ENCODE measurements at places on chromosomes 6 and 20. TPM values are rescaled to one million over a fixed set of nuclear protein-coding genes. Genes with fewer than 3 reads are reported as not detected.

- no peak overlapping the region for H3K4me3 ChIP-seq
- peaks cover 7% of the 10 kb centered on the region for H3K4me1 ChIP-seq
- H3K27me3 ChIP-seq: no peaks in the 10 kb centered on the region
- DNase-seq: no peak
- peaks cover 4% of the 10 kb centered on the region for H3K36me3 ChIP-seq
These were observed 38.7 kb downstream of the ZBTB2 start for GRCh38 chr6:151352410-151353396.

- peaks cover 2% of the 10 kb centered on the region for H3K27me3 ChIP-seq
- no peak for DNase-seq
- H3K4me3 ChIP-seq: no peak overlapping the region
- H3K27ac ChIP-seq: no peak overlapping the region
- no peaks in the 10 kb centered on the region for H3K36me3 ChIP-seq
- no peaks in the 10 kb centered on the region for H3K4me1 ChIP-seq
These were observed 36.4 kb downstream of the RIPOR3 start for GRCh38 chr20:50654904-50655303.

GRCh38 chr6:118980063-118980462 is 45.1 kb upstream of the MCM9 start:
- H3K4me3 ChIP-seq: no peak overlapping the region
- no peaks in the 10 kb centered on the region for H3K27me3 ChIP-seq
- no peaks in the 10 kb centered on the region for H3K36me3 ChIP-seq
- H3K4me1 ChIP-seq: no peaks in the 10 kb centered on the region
- no peak overlapping the region for H3K27ac ChIP-seq
- no peak for DNase-seq

DNA sequence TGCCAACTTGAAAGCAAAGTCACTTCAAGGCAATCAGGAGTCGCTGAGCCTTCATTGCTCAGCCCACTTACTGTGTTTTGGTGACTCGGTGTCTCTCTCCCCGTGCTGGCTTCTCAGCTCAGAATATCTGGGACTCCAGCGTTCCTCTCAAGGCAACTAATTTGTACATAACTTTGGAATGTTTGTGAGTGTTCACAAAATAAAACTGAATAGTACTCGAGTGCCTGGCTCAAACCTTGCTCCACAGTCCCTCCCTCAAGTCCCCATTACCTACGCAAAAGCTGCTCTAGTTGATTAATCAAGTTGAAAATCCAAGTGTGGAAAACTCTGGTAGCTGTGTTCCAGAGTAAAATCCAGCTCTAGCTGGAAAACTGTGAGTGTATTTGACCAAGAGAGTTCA is 8.6 kb downstream of the IPCEF1 start:
- H3K4me1 ChIP-seq: peaks cover 9% of the 10 kb centered on the region
- H3K27me3 ChIP-seq: peaks cover 27% of the 10 kb centered on the region
- H3K4me3 ChIP-seq: no peak overlapping the region
- H3K27ac ChIP-seq: no peak overlapping the region
- H3K36me3 ChIP-seq: no peaks in the 10 kb centered on the region

DNA sequence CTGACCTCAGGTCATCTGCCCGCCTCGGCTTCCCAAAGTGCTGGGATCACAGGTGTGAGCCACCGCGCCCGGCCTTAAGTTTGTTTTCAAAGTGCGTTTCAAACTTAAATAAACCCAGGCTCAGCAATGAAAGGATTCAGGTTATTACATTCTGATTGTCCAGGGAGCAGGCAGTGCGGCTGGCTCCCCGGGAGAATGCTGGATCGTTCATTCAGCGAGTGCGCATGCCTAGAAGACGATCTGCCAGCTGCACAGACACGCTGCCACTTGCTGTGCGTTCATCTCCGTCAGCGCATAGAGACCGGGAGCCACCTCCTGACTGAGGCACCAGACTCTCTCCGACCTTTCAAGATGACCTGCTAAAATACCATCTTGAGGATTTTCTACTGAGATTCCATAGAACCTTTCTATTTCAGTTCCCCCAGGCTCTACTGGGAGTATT is 163.9 kb upstream of the ZNF217 start:
- H3K4me3 ChIP-seq: no peak overlapping the region
- peaks cover 31% of the 10 kb centered on the region for H3K4me1 ChIP-seq
- no peak for DNase-seq

GRCh38 chr6:71248306-71248765 is 40.3 kb upstream of the OGFRL1 start:
- no peaks in the 10 kb centered on the region for H3K36me3 ChIP-seq
- no peak for DNase-seq
- H3K27me3 ChIP-seq: peaks cover 5% of the 10 kb centered on the region
- no peak overlapping the region for H3K4me3 ChIP-seq
- no peak overlapping the region for H3K27ac ChIP-seq
- H3K4me1 ChIP-seq: no peaks in the 10 kb centered on the region

DNA sequence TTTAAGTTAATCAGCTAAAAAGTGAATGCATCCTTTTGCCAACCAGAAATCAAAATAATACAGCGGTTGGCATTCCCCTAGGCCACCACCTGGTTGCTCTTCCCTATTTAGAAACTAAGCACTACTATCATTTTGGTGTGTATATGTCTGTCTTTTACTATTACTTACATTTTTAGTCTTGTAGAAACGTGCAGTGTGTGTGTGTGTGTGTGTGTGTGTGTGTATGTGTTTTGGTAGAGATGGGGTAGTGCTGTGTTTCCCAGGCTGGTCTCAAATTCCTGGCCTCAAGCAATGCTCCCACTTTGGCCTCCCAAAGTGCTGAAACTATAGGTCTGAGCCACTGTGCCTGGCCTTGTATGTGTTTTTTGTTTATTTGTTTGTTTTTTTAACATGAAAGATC is 27.4 kb downstream of the MYO6 start:
- no peak for DNase-seq
- peaks cover 3% of the 10 kb centered on the region for H3K27me3 ChIP-seq
- H3K27ac ChIP-seq: no peak overlapping the region
- no peaks in the 10 kb centered on the region for H3K36me3 ChIP-seq
- H3K4me3 ChIP-seq: no peak overlapping the region

- no peaks in the 10 kb centered on the region for H3K36me3 ChIP-seq
- no peak overlapping the region for H3K4me3 ChIP-seq
- DNase-seq: no peak
- H3K27me3 ChIP-seq: no peaks in the 10 kb centered on the region
- H3K27ac ChIP-seq: no peak overlapping the region
- H3K4me1 ChIP-seq: no peaks in the 10 kb centered on the region
These were observed 488.5 kb upstream of the BTBD3 start for GRCh38 chr20:11429168-11429567.

DNA sequence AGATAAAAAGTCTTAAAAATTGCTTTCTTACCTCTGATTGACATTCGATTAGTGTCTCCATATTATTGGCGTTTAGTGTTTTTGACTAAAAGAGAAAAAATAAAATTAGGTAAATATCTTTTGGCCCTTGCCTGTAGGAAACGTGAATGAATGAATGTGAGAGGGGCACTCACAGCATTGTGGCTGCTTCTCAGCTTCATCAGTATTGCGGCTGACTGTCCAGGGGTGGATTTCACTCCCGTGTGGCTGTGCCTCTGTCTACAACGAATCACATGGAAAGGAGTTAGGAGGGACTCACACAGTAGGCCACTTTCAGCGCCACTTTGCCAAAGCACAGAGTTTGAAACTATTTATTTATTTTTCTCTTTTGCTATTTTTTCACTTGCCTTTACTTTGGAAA is 844 bp downstream of the TAGAP start:
- peaks cover 57% of the 10 kb centered on the region for H3K4me1 ChIP-seq
- peaks cover 58% of the 10 kb centered on the region for H3K36me3 ChIP-seq
- peak overlapping the region; percentile 96 for H3K4me3 ChIP-seq
- H3K27ac ChIP-seq: peak overlapping the region; percentile 98
- H3K27me3 ChIP-seq: no peaks in the 10 kb centered on the region

DNA sequence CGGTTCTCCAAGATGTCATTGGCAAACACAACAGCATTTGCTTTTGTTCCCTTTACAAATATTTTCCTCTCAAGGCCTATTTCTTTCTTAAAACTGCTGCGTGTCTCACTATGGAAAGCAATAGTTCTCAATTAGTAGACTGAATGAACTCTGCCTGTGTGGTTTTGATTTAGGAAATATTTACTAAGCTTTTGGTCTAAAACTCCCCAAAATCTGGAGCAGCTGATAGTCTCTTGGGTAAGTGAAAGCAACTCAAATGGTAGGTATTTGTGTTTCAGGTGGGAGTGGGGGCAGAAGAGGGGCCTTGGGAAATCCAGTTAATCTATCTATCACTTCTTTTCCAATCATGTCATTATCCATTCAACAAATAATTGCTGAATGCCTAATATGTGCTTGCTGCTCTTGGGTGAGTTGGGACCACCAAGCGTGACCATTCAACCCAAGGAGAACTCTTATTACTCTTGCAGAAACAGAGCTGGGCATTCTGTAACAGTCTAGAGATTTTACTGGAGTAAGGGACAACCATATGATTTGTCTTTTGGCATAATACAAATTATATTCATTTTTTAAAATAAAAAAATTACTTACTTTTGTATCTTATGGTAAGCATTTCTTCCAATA is 33.2 kb upstream of the ADTRP start:
- no peak for DNase-seq
- H3K4me3 ChIP-seq: no peak overlapping the region
- no peaks in the 10 kb centered on the region for H3K36me3 ChIP-seq
- no peaks in the 10 kb centered on the region for H3K27me3 ChIP-seq

- no peaks in the 10 kb centered on the region for H3K4me1 ChIP-seq
- H3K27me3 ChIP-seq: peaks cover 18% of the 10 kb centered on the region
- no peak overlapping the region for H3K4me3 ChIP-seq
These were observed 51.7 kb downstream of the VSTM2L start for GRCh38 chr20:37954626-37955025.

GRCh38 chr6:28008053-28008452 is 51.0 kb downstream of the OR2B6 start:
- no peaks in the 10 kb centered on the region for H3K36me3 ChIP-seq
- no peak overlapping the region for H3K4me3 ChIP-seq
- DNase-seq: no peak

- H3K27ac ChIP-seq: no peak overlapping the region
- H3K4me1 ChIP-seq: peaks cover 5% of the 10 kb centered on the region
- no peak for DNase-seq
- H3K4me3 ChIP-seq: no peak overlapping the region
- peaks cover 84% of the 10 kb centered on the region for H3K36me3 ChIP-seq
- H3K27me3 ChIP-seq: no peaks in the 10 kb centered on the region
These were observed 147.0 kb downstream of the DTNBP1 start for GRCh38 chr6:15515660-15516375.

DNA sequence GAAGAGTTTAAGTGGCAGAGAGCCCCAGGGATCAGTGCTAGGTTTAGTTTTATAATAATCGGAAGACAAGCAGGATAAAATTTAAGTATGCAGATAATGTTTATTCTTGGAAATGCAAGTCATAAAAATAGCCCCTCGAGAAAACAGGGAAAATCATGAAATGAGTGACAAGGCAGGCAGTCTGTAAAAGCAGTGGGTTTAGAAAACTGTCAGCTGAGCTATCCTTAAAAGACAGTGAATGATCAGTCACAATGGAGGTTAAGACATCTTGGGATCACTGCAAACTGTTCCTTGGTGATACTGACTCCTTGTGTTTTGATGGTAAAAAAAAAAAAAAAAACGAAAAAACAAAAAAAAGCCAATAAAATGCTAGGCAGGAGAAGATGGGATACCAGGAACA is 61.3 kb upstream of the BCLAF1 start:
- H3K4me1 ChIP-seq: no peaks in the 10 kb centered on the region
- no peak overlapping the region for H3K4me3 ChIP-seq
- no peak overlapping the region for H3K27ac ChIP-seq
- DNase-seq: no peak
- H3K27me3 ChIP-seq: peaks cover 17% of the 10 kb centered on the region

DNA sequence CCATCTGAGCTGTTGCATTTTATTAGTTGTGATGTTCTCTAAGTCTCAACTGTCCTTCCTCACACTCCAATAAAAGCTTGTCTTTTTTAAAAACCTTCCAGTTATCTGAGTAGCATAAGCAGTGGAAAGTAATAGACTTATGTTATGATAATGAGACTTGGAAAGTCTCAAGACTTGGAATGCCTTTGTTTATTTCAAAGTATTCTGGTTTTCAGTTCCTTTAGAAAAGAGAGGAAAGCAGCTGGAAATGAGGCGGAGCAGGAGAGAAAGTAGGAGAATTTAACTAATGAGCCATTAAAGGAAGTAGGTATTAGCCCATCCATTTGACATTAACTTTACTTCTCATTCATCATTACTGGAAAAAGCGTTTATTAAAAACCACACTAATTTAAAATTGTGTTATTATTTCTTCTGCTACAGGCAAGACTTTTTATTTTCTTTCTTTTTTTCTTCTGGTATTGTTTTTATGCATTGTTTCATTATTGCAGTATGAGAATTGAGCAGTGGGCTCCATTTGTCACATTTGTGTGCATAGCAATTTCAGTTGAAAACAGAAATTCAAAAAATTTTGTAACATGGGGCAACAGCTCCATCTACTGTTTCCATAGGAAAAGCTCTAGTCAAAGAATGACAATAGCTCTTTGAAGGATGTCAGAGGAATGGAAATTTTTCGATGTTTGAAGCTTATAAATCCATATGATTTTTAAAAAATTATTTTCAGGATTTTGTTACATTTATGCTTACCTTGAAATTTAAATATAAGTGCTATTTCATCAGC is 194.8 kb downstream of the COL9A1 start:
- no peak for DNase-seq
- no peak overlapping the region for H3K4me3 ChIP-seq
- H3K27ac ChIP-seq: no peak overlapping the region
- peaks cover 8% of the 10 kb centered on the region for H3K27me3 ChIP-seq
- H3K4me1 ChIP-seq: no peaks in the 10 kb centered on the region
- H3K36me3 ChIP-seq: no peaks in the 10 kb centered on the region

GRCh38 chr6:107443608-107444267 is 15.6 kb downstream of the PDSS2 start:
- no peak overlapping the region for H3K4me3 ChIP-seq
- H3K27me3 ChIP-seq: no peaks in the 10 kb centered on the region
- peaks cover 6% of the 10 kb centered on the region for H3K4me1 ChIP-seq

- no peak for DNase-seq
- H3K4me1 ChIP-seq: peaks cover 17% of the 10 kb centered on the region
- H3K4me3 ChIP-seq: no peak overlapping the region
- H3K27me3 ChIP-seq: peaks cover 10% of the 10 kb centered on the region
These were observed 91.2 kb upstream of the EXOC2 start for GRCh38 chr6:783966-784735.

GRCh38 chr6:163180874-163181541 is 233.5 kb upstream of the QKI start:
- no peaks in the 10 kb centered on the region for H3K27me3 ChIP-seq
- H3K4me1 ChIP-seq: no peaks in the 10 kb centered on the region
- no peak overlapping the region for H3K4me3 ChIP-seq
- H3K27ac ChIP-seq: no peak overlapping the region

- peaks cover 12% of the 10 kb centered on the region for H3K36me3 ChIP-seq
- peak overlapping the region; percentile 58 for H3K27ac ChIP-seq
- DNase-seq: no peak
- H3K4me1 ChIP-seq: peaks cover 24% of the 10 kb centered on the region
- H3K4me3 ChIP-seq: no peak overlapping the region
These were observed 59.2 kb downstream of the TRAM2 start for GRCh38 chr6:52517502-52518278.

- H3K4me1 ChIP-seq: no peaks in the 10 kb centered on the region
- H3K4me3 ChIP-seq: no peak overlapping the region
- no peak for DNase-seq
- H3K27me3 ChIP-seq: peaks cover 6% of the 10 kb centered on the region
- H3K27ac ChIP-seq: no peak overlapping the region
- H3K36me3 ChIP-seq: peaks cover 7% of the 10 kb centered on the region
These were observed 22.5 kb downstream of the KIAA0408 start for GRCh38 chr6:127436578-127437110.

PHACTR1 gene
- total RNA-seq: 0.05 TPM

PNPLA1 gene
- not detected for total RNA-seq

MAP1LC3A gene
- total RNA-seq: 2.4 TPM

SLC17A2 gene
- total RNA-seq: 0.55 TPM

PLCB4 gene
- not detected for total RNA-seq

Data from activated T-helper 2 cell treated with anti-CD3 and anti-CD28 coated beads, Interferon-gamma antibody, Interleukin-2, Interleukin-4, amounts not matched to agents 10 μg/mL and 5 μg/mL and 100 μg/mL, durations not matched to agents 14 hours and 24 hours and 36 hours (primary cell).